Transverse colon (tissue), 4 donors: ENCODE measurements at places on chromosomes 5 and 9. TPM values are rescaled to one million over a fixed set of nuclear protein-coding genes. Genes with fewer than 3 reads are reported as not detected.

Gene IL13
- not detected for total RNA-seq

Gene OGN
- 7.2 TPM for total RNA-seq

Gene GPR150
- total RNA-seq = not detected

DNA sequence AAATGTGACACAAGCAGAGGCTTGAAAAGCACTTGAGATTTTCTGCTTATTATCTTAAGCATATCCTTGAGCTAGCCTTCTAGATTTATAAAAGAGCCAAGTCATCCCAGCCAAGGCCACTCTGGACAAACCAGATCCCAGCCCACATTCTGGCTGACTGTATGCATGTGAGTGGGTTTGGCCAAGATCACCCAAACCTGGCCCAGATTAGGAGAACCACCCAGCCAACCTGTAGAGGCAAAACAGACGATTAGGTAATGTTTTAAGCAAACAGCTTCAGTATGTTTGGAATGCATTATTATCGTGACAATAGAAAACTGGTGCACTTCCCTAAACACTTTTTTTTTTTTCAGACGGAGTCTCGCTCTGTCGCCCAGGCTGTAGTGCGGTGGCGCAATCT lies 151.9 kb downstream of the SPATA31D1 start:
- H3K27me3 ChIP-seq = no peaks in the 10 kb centered on the region
- no peak for DNase-seq
- H3K27ac ChIP-seq = no peak overlapping the region
- H3K4me1 ChIP-seq = no peaks in the 10 kb centered on the region

DNA sequence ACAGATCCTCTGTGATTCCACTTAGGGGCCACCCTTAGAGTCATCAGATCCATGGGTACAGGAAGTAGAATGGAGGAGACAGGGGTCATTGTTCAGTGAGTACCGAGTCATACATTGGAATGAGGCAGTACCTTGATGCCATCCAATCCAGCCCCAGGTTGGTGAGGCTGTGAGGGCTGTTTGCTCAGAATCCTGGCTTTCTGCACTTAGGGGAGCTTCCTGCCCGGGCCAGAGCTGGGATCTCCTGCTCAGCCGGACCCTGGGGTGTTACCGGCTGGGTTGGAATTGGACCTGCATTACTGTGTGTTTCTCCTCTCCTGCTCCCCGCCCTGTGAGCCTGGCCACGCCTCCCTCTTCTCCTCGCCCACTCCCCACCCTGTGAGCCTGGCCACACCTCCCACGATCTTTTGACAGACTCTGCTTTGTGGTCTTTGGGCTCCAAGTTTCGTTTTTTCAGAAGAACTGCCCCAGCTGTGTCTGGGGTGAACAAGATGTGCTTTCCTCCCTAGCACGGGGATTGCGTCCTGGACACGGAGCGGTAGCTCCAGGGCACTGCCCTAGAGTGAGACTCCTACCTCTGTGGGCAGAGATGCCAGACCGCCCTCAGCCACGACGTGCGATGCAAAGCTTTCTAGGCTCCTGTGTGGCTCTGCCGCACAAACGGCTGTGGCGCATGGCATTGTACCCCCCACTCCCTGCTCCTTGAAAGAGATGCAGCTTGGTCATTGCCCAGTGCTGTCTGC lies 15.4 kb downstream of the TRAF2 start:
- no peaks in the 10 kb centered on the region for H3K27me3 ChIP-seq
- peak overlapping the region; percentile 84 for H3K27ac ChIP-seq
- peaks cover 32% of the 10 kb centered on the region for H3K4me1 ChIP-seq
- no peaks in the 10 kb centered on the region for H3K36me3 ChIP-seq
- peak; percentile 79 for DNase-seq
- H3K4me3 ChIP-seq = no peak overlapping the region

DNA sequence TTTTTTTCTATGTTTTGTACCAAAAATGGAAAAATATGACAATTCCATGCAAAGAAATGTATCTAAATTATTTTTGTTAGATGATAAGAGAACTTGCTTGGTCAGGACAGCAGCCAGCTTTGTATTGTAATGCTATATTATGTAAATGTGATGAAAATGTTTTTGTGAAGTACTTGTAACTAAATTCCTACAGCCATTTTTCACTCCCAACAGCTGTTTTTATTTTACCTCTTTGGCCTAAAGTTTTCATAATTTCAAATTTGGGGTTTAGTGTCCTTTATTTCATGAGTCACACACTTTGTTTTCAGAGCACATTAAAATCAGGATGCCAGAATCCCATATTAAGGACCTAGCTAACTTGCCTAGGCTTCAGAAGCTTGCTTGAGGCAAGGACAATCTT lies 64.1 kb downstream of the WDR41 start:
- no peak for DNase-seq
- peaks cover 20% of the 10 kb centered on the region for H3K36me3 ChIP-seq
- peak overlapping the region; percentile 6 for H3K27ac ChIP-seq
- no peak overlapping the region for H3K4me3 ChIP-seq

DNA sequence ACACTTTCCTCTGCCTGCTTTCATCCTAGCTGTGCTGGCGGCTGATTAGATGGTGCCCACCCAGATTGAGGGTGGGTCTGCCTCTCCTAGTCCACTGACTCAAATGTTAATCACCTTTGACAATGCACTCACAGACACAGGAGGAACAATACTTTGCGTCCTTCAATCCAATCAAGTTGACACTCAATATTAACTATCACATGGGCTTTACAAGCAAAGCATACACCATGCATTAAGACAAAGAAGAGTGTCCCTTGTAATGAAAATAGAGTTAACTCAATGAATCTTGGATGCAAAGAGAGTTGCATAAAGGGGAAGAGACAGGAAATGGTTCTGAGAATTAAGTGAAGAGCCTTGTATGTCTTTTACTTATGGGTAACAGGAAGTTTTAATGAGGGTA lies 298.7 kb upstream of the BRINP1 start:
- no peaks in the 10 kb centered on the region for H3K36me3 ChIP-seq
- no peaks in the 10 kb centered on the region for H3K4me1 ChIP-seq
- no peak overlapping the region for H3K4me3 ChIP-seq
- H3K27me3 ChIP-seq = no peaks in the 10 kb centered on the region
- H3K27ac ChIP-seq = no peak overlapping the region

DNA sequence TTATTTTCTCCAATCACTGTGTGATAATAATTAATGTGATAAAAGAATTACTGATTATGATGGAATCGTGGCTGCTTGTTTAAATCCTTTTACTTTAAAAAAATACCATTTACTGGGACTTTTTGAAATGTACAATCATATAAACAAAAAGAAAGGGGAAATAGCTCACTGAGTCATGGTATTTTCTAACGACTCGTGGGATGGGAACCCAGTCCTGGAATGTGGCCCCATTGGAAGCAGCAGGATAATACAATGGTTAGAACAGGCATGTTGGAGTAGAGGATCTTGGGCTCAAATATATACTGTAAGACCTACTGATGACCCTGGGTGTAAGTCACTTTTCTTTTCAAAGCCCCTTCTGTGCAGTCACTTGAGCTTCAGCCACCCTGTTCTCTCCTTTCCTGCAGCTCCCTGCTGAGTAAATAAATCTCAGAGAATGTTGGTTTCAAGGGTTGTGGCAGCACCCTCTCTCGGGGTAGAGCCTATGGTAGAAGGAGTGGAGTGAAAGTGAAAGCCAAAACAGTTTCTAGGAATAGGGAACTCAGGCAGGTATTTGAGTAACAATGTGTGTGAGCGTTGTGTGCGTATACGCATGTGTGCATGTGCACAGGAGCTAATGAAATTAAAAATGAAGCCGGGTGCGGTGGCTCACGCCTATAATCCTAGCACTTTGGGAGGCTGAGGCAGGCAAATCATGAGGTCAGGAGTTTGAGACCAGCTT lies 40.8 kb upstream of the LARP1 start:
- peak overlapping the region; percentile 69 for H3K27ac ChIP-seq
- no peaks in the 10 kb centered on the region for H3K27me3 ChIP-seq
- H3K4me1 ChIP-seq = peaks cover 14% of the 10 kb centered on the region
- DNase-seq = peak; percentile 49

GRCh38 chr9:15115702-15116101 lies 191.3 kb downstream of the TTC39B start:
- no peaks in the 10 kb centered on the region for H3K27me3 ChIP-seq
- DNase-seq = no peak
- no peaks in the 10 kb centered on the region for H3K4me1 ChIP-seq

DNA sequence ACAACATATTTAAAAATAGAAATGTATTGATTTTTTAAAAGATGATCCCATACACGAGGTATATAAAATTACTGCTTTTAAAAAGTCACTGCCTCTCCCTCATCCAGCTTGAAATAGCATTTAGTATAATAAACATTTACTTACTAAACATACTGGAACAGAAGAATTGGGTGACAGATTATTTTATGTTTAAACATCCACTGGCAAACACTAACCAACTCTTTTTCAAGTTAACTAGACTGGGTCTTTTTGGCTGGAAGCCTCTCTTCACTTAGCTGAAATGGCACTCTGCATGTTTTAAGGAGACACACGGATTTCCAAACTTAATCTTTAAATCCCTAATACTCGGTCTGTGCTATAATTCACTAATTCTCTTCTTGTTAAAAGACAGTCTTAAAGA lies 19.0 kb downstream of the CTXN3 start:
- no peaks in the 10 kb centered on the region for H3K36me3 ChIP-seq
- no peak overlapping the region for H3K4me3 ChIP-seq
- H3K27ac ChIP-seq = no peak overlapping the region

GRCh38 chr9:106304401-106304920 lies 558.5 kb upstream of the ZNF462 start:
- H3K36me3 ChIP-seq = no peaks in the 10 kb centered on the region
- H3K27me3 ChIP-seq = no peaks in the 10 kb centered on the region
- no peaks in the 10 kb centered on the region for H3K4me1 ChIP-seq
- H3K4me3 ChIP-seq = no peak overlapping the region
